ENCODE measurements at places on chromosomes 3 and 15.

DNA sequence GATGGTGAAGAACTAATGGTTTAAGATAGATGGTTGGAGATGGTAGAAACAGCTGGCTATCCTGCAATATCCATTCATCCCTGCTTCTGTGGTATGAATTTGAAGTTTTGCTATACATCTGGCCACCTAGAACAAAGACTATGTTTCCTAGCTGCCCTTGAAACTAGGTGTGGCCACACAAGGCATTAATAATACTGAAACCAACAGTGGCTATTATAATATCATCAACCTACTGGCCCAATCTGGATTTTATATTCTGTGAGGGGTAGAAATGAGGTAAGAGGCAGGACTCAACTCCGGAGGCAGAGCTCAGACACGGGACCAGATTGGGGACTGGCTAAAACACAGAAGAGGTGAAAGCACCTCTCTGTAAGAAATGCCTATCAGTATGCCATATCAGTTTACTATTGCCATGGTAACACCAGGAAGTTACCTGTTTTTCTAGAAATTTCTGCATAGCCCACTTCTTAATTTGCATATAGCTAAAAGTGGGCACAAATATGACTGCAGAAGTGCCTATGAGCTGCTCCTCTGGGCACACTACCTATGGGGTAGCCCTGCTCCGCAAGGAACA lies 8.4 kb downstream of the IFT80 start:
- DNase-seq = no peak

DNA sequence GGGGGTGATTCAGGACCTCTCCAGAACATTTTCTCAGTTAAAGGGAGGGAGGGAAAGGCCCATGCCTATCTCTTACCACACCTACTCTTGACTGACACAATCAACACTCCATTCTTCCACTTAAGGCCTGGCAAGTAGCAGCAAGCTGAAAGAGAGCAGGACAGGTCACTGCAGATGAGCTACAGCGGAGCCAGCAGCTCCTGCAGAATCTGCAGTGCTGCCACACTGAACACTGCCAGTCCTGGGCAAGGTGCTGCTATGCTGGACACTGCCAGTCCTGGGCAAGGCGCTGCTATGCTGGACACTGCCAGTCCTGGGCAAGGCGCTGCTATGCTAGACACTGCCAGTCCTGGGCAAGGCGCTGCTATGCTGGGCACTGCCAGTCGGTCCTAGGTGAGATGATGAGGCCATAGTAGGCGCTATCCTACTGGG lies 143.7 kb downstream of the MYLK start:
- DNase-seq = no peak

- DNase-seq = no peak
Measured at GRCh38 chr15:68211656-68212320, 6.7 kb upstream of the CALML4 start.

DNA sequence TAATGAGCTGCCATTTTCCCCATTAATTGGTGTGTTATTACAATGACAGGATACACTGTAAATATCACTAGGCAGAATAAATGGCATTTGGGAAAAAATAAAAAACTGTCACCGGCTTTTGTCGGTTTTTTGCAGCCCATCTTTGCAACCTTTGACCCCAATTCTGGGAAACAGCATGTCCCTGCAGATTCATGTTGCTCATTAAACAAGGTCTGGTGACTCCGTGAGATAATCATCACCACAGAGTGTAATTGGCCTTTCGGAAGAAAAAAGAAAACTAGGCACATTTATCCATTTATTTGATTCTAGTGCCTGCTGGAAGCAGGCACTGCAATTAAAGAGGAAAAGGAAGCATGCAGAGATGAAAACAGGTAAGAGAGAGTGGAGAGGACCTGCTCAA lies 64.5 kb downstream of the TRAT1 start:
- no peak for DNase-seq

DNA sequence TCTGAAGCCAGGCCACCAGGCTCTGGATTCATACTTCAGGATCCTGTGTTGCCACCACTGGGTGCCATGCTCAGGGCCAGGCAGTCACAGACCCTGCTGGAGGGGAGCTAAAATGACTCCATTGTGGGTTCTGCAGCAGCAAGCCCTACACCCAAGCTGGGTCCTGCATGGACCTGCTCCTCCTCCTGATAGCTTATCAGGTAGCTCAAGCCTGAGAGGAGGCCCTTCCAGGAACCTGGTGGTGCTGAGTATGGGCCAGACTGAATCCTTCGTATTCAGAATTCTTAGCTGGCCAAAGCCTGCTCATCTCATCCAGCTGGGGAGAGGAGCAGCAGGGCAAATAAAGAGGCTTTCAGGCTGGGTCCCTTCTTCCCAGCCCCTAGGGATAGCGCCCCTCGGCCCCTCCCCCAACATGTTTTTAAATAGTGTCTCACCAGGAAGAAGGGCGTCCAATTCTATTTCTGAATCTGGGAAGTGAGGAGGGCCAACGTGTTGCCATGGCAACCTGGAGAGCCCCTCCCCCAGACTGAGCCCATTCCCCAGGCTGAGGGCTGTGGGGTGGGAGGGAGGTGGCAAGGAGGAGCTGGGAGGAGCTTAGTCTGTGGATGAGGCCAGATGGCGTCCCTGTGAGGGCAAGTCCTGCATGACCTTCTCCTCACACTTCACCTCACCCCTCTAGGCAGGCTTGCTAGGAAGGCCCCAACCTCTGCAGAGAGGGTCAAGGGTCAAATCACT lies 11.0 kb upstream of the CAMKV start:
- no peak for DNase-seq

- no peak for DNase-seq
Measured at GRCh38 chr15:33639051-33639450, 328.3 kb downstream of the RYR3 start.

DNA sequence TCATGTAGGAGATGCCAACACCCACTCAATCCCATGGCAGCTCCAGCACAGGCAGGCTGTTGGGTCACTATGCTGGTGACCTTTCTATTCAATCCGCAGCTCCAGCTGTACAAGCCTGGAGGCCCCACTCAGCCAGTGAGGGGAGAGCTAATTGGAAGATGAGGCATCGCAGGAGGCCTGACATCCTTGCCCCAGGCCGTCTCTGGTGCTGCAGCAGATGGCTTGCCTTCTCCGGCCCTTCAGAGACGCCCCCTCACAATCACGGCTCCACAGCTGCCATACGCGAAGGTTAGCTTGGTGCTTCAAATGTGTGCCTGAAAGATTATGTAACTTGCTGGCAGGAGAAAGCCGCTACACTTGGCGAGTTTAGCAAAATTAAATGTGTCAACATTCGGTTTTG lies 104.2 kb upstream of the CLSTN2 start:
- no peak for DNase-seq

DNA sequence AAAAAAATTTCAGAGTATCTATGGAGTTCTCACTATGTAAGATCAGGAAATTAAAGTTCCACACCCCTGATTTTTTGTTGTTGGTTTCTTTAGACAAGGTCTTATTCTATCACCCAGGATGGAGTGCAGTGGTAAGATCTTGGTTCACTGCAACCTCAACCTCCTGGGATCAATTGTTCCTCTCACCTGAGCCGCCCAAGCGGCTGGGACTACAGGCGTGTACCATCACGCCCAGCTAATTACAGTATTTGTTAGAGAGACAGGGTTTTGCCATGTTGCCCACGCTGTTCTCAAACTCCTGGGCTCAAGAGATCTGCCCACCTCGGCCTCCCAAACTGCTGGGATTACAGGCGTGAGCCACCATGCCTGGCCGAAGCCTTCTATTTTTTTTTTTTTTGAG lies 12.4 kb downstream of the QRICH1 start:
- DNase-seq = no peak

- DNase-seq = no peak
Measured at GRCh38 chr3:177735431-177735830, 538.1 kb upstream of the TBL1XR1 start.

GRCh38 chr3:186452517-186452916 lies 90.5 kb upstream of the DGKG start:
- no peak for DNase-seq

GRCh38 chr3:136281966-136282520 lies 31.9 kb downstream of the PCCB start:
- DNase-seq = no peak

DNA sequence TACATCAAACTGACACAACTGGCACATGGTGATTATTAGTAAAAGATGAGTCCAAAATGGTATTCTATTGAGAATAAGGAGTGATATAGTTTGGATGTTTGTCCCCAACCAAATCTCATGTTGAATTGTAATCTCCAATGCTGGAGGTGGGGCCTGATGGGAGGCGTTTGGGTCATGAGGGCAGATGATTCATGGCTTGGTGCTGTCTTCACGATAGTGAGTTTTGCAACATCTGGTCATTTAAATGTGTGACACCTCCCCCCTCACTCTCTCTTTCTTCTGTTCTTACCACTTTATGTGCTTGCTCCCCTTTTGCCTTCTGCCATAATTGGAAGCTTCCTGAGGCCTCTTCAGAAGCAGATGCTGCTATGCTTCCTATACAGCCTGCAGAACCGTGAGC lies 90.6 kb downstream of the RSL24D1 start:
- no peak for DNase-seq

DNA sequence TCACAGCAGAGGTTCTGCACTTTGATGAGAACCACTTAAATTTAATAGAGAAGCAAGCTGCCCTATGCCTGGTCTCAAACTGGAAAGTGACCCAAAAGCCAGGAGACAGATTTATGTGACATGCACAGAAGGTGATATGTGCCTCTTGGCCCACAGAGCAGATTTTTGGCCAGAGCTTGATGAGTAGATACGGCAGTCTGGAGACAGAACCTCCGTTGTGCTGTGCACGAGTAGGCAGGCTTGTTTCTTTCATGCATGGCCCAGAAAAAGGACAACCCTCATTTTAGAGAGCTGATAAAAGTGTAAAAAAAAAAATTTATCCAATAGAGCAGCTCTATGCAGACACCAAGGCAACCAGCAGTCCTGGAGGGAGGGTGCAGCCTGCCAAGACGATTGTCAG lies 423.1 kb downstream of the CNTN6 start:
- DNase-seq = no peak

DNA sequence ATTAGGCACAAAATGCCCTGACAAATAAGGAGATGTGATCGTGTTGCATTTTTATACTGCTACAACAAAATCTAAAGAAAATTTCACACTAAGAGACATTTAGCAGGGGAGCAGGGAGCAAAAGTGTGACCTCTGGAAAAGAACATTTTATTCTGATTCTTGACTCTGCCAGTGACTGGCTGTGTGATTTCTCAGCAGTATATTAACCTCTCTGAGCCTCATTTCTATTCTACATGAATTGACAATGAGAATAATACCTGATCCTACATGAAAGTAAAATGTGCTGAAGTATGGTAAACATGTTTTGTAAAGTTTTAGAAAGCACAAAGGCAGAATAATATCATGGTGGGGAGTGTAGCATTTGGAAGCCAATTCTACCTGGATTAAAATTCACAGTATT lies 273.3 kb downstream of the SLC9A9 start:
- DNase-seq = no peak

Data from stimulated activated CD8-positive, alpha-beta memory T cell treated with anti-CD3 and anti-CD28 coated beads, Interleukin-15, amount 100 ng/mL, for 4 hours (primary cell).